ENCODE measurements at places on chromosomes 1 and 21.

GRCh38 chr1:196382383-196382782 lies 225.9 kb downstream of the KCNT2 start:
- DNase-seq = no peak

DNA sequence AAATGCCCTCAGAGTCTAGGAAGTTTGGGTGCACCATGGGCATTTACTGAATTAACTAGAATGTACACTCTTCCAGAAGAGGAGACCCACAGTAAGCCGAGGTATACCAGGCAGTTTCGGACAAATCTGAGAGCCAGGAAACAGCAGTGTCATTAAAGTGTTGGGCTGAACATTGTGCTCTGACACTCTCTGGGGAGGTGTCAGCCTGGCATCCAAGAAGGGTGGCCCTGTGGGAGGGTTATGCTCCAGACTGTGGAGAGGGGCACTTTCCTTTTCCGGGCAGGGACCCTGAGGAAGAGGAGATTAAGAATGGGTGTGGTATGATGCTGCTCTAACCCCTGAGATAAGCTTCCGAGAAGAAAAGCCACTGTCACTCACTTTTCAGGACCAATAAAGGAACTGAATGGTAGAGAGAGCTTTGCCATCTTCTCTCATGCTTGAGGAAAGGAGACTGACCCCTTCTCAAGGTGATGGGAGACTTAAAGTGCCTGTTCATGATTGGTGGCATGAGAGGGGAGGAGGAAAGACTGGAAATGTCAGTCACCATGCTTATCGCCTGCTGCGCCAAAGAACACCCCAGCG lies 98.2 kb downstream of the UCK2 start:
- no peak for DNase-seq

- no peak for DNase-seq
Measured at GRCh38 chr1:9503001-9503675, 36.1 kb upstream of the SLC25A33 start.

DNA sequence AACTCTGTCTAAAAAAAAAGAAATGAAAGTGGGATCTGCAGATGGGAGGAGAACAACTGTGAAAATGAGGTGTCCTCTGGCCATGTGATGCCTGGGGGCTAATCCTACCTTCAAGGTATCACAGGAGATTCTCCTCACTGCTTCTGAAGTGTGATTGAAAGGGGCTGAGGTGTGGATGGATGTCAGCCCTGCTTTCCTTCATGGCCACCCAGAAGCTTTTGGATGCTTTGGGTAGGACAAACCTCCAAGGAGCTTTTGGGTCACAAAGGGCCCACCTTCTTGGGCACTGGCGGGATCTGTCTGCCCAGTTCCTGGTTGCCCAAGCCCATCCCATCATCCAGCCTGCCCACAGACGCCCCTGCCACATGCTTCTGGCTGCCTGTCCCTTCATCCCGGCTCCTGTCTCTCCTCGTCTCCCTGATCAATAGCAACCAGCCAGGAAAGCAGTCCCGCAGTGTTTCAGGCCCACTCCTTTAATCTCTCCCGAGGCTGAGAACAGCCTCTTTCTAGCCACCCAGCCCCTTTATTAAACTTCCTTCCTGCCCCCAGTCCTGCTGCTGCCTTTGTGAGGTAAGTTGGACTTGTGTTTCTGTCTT lies 87.2 kb downstream of the MAN1C1 start:
- no peak for DNase-seq

DNA sequence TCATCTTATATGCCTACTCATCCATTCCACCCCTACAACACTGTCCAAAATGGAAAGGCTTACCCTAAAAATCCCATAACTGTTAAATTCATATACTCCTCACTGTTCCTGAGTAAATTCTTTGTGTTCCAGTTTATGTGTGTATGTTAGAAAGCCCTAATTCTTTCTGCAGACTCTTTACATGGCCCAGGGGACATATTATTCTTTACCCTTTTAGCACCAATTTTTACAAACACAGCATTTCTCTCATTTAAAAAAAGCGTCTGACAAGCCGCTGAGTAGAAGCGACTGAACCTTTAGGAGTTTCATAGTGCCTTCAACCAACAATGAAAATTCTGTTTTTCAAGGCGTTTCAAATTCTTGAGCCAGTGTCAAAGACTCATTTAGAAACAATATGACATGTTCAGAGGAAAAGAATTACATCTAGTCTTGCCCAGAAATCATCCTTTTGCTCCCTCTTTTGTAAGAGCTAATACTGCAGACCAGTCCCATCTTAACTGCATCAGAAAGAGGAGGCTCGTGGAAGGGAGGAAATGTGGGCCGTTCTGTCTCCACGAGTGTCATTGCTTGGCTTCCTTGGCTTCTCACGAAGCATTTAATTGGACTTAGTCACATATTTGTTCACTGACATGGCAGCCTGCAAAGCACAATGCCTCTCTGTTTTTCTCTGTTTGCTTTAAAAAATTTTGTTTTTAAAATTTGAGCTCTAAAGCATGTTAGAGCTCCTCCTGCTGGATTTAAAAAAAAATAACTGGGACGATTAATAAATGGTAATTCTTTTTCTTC lies 21.3 kb upstream of the C1orf105 start:
- no peak for DNase-seq

GRCh38 chr1:5492846-5493245 lies 499.4 kb downstream of the NPHP4 start:
- DNase-seq = no peak

DNA sequence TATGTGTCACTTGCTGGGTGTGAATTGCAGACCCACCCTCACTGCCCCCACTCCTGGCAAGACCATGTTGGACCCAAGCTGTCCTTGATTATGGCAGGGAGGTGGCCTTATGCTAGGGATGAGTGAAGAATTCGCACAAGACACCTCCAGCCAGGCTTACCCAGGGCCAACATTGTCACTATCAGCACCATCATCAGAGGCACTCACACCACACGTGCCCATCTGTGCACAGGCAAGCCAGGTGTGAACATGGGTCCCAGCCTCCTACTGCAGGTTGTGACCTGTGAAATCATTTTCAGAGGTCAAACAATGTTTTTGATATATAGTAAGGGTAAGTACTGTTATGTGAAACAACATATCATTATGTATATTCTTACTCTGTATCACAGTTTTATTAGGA lies 20.3 kb upstream of the RGS8 start:
- DNase-seq = no peak

DNA sequence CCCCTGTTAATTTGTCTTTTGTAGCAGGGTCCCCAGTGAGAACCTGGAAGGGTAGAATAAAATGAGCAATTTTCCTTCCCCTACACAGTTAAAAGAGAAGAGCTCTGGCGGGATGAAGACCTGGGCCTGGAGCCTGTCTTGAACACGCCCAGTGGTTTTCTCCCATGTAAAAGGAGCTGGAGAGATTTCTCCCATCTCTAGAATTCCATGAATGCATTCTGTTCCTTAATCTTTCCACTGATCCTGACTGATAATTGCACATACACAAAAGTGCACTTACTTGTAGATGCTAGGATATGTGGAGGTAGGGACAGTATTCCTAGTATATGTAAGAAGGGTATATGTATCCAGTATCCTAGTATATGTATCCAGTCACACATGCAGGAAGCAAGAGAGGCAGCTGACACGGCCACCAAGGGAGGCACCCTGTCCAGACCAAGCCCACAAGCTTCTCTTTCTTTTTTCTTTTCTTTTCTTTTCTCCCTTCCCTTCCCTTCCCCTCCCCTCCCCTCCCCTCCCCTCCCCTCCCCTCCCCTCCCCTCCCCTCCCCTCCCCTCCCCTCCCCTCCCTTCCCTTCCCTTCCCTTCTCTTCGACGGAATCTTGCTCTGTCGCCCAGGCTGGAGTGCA lies 11.9 kb upstream of the PKNOX1 start:
- no peak for DNase-seq

DNA sequence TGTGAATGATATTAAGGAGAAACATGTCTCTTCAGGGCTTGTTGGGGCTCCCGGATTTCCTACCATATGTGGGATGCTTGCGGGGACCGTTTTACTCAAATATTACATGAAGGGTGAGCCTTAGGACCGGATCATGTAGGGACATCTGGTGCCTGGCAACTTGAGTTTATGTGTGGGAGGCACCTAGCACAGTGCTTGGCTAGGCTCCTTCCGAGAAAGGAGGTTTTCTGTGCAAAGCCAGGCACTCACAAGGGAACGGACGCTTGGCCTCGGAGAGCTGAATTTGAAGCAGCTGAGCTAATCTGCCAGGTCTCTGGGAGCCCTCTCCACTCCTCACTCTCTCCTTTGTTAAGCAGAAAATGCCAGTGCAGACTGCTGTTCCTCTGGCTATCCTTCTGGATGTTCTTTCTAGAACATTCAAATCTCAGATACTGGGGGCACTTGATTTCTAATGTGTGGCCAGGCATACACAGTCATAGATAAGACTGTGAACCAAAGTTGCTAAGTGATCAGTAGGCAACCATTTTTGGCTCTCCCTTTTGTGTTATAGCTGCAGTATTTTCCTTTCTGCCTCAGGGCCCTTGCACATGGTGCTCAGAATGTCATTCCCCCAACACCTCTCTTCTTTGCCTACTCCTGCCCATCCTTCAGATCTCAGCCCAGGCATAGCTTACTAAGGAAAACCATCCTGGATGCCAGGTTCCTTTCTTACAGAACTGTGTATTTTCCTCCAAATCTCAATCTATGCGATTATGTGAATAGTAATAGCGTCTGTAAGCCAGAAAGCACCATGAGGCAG lies 216.6 kb upstream of the CSF3R start:
- DNase-seq = no peak

- DNase-seq = no peak
Measured at GRCh38 chr1:226489718-226490425, 58.7 kb upstream of the STUM start.
